ENCODE measurements at places on chromosomes 4 and X. TPM values are rescaled to one million over a fixed set of nuclear protein-coding genes. Genes with fewer than 3 reads are reported as not detected.

RTL9 gene
- 0.07 TPM for total RNA-seq

CHIC1 gene
- 18.9 TPM for total RNA-seq

FHDC1 gene
- 0.27 TPM for total RNA-seq

ADRA2C gene
- total RNA-seq = 232 TPM

MEPE gene
- not detected for total RNA-seq

SYP gene
- 6.9 TPM for total RNA-seq

NUP54 gene
- 44.8 TPM for total RNA-seq

- H3K27me3 ChIP-seq = no peaks in the 10 kb centered on the region
- no peak overlapping the region for H3K27ac ChIP-seq
- no peak for DNase-seq
- no peaks in the 10 kb centered on the region for H3K36me3 ChIP-seq
Observed at GRCh38 chr4:28435314-28435713, 1574.7 kb downstream of the STIM2 start.

DNA sequence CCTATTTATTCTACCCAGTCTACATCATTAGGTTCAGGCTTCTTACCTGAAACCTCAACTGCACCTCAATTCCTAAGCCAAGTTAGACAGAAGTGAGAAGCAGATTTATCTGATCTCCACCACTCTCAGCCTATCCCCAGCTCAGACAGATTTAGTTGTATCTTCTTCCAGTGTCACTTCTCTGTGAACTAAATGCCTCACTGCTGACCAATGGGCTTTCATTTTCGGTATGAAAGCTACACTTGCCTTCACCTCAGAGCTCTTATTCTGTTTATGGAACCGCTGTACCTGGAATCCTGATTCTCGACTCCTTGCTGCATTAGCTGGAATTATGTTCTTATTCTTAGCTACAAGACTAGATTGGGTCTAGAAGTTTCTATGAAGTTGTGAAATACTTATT lies 833.2 kb downstream of the CCSER1 start:
- no peak overlapping the region for H3K4me3 ChIP-seq
- H3K27ac ChIP-seq = no peak overlapping the region
- no peak for DNase-seq

- no peaks in the 10 kb centered on the region for H3K27me3 ChIP-seq
- no peak for DNase-seq
- no peaks in the 10 kb centered on the region for H3K36me3 ChIP-seq
- no peak overlapping the region for H3K27ac ChIP-seq
- H3K4me1 ChIP-seq = peaks cover 8% of the 10 kb centered on the region
- H3K4me3 ChIP-seq = no peak overlapping the region
Observed at GRCh38 chr4:157994863-157995262, 178.0 kb downstream of the GASK1B start.

DNA sequence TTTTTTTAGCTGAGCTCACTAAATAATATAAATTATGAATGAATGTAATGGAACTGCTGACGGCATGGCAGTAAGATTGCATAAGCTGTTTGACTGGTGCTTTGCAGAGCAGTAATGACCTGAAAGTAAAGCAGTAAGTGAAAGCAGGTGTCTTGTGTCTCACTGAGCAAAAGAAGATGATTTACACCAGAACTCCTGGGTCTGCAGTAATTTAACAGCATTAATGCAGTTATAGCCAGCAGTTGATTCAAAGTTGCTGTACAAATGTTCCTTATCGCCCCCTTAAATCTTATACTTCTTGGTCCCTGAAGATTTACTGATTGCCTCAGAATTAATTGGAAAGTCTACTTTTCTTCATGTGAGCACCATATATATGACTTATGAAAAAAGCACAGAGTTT lies 187.7 kb downstream of the DCTD start:
- H3K4me3 ChIP-seq = no peak overlapping the region
- no peaks in the 10 kb centered on the region for H3K4me1 ChIP-seq
- no peak for DNase-seq
- H3K27me3 ChIP-seq = no peaks in the 10 kb centered on the region

GRCh38 chrX:107579956-107580355 lies 48.4 kb upstream of the PRPS1 start:
- H3K4me3 ChIP-seq = no peak overlapping the region
- no peaks in the 10 kb centered on the region for H3K27me3 ChIP-seq
- H3K27ac ChIP-seq = no peak overlapping the region
- no peaks in the 10 kb centered on the region for H3K36me3 ChIP-seq

DNA sequence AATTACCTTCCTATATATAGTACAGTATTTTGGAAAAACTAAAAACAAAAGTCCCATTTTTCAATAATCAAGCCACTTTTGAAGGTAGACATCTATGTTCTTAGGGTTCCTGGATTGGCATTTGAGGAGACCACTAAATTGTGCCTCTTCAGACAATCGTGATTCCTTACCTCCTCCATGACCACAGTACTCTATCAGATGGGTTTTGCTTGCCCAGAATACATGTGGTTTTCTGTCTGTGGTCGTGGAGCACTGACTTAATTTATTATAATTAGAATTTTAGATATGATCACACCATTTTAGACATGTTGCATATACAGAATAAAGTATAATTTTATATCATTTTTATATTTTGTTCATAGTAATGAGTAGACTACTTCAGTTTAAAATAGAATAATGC lies 67.9 kb downstream of the NDST3 start:
- no peak for DNase-seq
- H3K36me3 ChIP-seq = no peaks in the 10 kb centered on the region
- H3K4me3 ChIP-seq = no peak overlapping the region
- H3K4me1 ChIP-seq = no peaks in the 10 kb centered on the region

DNA sequence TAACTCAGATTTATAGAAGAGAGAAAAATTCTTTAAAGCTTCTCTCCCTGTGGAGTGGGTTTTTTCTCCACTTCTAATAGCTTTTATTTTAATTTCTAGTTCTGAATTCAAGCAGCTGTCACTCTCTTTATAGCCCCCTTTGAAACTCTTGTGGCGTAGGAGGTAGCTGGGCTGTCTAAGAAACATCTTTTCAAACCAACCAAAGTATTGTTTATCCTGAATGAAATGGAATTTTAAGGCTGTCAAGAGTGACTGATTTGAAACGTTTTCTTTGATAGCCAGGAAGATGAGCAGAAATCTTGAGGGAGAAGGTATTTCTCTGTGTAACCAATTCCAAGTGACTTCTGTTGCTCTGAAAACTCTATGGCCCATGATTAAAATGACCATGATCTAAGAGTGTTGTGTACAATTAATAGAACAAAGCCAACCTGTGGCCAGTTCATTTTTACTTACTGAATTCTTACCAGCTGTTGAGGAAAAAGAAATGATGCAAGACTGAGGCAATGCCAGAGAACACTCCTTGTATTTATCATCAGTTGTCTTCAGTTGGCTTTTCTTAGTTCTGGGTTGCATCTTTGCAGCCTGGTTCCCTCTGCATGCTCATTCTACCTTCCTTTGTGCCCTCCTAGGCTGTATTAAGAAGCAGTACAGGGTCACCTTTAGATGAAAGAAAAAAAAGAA lies 298.4 kb downstream of the ARHGAP10 start:
- no peaks in the 10 kb centered on the region for H3K4me1 ChIP-seq
- no peaks in the 10 kb centered on the region for H3K27me3 ChIP-seq
- no peak overlapping the region for H3K27ac ChIP-seq
- no peaks in the 10 kb centered on the region for H3K36me3 ChIP-seq
- no peak overlapping the region for H3K4me3 ChIP-seq
- no peak for DNase-seq

GRCh38 chr4:152970102-152970820 lies 34.1 kb downstream of the FHDC1 start:
- no peak overlapping the region for H3K27ac ChIP-seq
- no peaks in the 10 kb centered on the region for H3K27me3 ChIP-seq
- H3K4me1 ChIP-seq = no peaks in the 10 kb centered on the region
- DNase-seq = no peak

DNA sequence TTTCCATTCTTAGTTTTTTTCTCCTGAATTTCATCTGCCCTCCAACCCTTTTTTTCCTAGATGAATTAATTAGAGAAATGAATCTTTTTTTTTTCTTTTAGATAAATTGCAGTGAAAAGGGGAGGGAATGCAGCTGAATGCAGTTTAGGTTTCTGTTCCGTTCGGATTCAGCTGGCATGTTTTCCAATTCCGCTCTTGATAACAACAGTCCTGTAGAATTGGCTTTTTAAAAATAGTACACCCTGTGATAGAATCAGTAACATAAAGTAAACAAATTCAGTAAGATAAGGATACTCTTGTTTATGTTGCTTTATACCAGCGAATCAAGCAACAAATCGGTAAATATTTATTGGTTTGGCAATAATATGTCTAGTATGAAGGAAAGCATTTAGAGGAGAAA lies 103.5 kb downstream of the UNC5C start:
- no peaks in the 10 kb centered on the region for H3K36me3 ChIP-seq
- H3K27ac ChIP-seq = no peak overlapping the region
- H3K4me3 ChIP-seq = no peak overlapping the region
- no peaks in the 10 kb centered on the region for H3K27me3 ChIP-seq

Measured in thoracic aorta (tissue), 2 donors.